ENCODE measurements at places on chromosomes 4 and X.

GRCh38 chr4:140150886-140151698, 2.9 kb downstream of the MAML3 start:
- DNase-seq = peak; percentile 37

GRCh38 chrX:119401569-119401968, 2.4 kb downstream of the SLC25A43 start:
- DNase-seq = no peak

DNA sequence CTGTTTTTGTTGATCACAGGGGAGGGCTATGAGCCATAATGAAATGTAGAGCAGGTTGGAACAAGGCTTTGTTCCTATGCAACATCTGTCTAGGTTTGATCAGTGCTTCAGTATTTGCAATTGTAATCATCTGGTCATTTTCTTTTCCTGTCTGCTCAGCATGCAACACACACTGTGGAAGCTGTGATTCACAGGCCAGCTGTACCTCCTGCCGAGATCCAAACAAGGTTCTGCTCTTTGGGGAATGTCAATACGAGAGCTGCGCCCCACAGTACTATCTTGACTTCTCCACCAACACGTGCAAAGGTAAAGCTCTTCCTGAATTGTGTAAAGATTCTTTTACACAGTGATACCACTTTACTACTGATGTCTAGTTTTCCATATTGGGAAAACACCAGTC, 181.9 kb upstream of the ANXA3 start:
- no peak for DNase-seq

GRCh38 chr4:187603093-187604025, 392.2 kb upstream of the ZFP42 start:
- DNase-seq = no peak

DNA sequence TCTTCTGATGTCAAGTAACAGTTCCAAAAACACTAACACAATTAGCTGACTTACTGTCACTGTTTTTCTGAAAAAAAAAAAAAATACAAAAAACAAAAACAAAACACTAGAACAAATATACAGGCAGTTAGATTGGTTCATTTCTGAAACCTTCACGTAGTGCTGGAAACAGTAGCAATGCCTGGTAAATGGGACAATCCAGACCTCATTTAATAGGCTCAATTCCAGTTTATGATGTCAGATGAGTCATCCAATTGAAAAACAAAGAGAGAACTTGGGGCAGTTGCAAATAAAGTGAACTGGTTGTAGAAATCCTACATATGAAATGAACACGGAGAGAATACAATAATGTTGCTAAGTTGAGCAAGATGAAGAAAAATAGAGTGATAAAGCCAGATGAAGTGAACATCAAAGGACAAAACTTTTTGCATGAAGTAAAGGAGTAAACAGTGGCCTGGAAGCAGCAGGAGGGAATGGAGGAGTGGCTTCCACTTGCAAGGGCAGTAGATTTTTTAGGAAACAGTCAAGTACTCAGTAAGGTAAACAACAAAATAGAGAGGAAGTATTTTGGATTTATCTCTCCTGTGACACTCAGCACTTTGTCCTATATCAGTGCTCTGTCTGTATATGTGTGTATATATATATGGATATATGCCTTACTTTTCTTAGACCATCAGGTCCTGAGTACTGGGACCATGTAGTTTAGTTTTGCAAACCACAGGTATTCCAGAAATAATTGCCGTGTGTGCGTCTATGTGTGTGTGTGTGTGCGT, 39.3 kb upstream of the MAGEA10 start:
- DNase-seq = no peak

DNA sequence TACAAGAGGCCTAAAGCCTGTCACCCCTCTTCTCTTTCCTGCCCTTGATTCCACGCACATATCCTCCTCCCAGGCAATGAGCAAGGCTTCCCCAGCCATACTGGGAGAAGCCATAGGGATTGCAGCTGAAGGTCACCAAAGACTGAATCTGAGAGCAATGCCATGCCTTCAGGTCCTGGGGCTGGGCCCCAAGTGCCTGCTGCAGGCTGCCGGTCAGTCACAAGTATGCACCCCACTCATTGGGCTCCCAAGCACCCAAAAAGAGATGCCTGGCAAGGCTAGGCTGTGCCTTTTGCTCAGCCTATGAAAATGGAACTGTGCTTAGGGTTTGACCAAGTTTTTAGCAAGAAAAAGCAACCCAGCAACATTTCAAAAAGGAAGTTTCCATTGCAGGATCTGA, 210.6 kb upstream of the MAMLD1 start:
- no peak for DNase-seq

GRCh38 chr4:73865431-73866096, 3.6 kb upstream of the CXCL1 start:
- no peak for DNase-seq

DNA sequence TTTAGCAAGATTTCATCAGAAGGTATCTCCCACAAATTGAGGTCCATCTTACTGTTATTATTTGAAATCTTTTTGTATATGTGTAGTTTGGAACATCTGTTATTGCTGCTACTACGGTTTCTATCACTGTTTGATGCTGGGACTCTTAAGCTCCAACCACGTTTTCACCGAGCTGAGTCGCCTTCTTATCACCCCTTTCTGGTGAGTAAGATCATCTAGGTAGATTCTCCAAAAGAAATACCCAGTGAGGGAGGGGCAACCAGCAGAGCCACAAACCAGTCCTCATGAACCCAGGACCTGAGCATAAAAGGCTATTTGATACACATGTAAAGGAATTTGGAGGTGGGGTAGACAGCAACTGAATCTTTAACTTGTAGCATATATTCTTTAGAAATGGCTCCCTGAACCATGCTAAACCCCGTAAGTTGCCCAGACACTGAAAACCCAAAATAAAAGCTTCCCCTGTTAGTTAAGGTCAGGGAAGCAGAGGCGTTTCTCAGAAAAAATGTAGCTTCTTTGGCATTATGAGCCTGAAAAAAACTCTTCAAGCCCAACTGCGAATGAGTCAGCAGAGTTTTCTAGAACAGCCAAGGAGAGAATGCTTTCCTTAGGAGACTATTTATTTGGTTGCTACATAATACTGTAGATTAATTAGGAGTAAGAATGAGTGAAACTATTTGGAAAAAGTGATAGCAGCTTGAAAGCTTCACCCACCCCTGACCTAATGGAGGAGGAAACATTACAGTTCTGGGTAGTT, 53.8 kb upstream of the ATXN3L start:
- no peak for DNase-seq

DNA sequence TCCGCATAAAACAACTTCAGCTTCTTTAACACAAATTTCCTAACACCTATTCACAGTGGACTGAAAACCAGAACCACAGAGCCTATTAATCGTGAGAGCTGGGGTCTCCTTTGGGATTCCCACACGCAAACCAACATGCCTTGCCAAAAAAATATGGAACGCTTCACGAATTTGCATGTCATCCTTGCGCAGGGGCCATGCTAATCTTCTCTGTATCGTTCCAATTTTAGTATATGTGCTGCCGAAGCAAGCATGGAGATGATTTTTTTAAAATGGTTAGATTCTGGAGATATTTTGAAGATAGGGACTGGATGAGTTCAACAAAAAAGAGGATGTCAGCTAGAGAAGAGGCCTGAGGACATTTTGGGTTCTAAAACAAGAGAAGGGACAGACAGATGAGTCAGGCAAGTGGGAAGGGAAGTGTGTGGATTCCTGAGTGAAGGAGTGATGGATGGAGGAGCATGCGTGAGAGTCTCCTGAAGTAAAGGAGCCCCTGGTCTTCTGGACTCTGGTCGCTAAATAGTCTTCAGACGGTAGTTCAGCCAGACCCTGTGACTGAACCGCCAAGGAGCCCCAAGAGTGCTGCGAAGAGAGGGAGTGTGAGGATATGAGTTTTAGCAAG, 9.5 kb upstream of the GATA1 start:
- DNase-seq = no peak

GRCh38 chr4:8847331-8847730, 24.3 kb downstream of the HMX1 start:
- peak; percentile 1 for DNase-seq

- DNase-seq = no peak
Measured at GRCh38 chr4:109408711-109409110, 24.9 kb upstream of the SEC24B start.

DNA sequence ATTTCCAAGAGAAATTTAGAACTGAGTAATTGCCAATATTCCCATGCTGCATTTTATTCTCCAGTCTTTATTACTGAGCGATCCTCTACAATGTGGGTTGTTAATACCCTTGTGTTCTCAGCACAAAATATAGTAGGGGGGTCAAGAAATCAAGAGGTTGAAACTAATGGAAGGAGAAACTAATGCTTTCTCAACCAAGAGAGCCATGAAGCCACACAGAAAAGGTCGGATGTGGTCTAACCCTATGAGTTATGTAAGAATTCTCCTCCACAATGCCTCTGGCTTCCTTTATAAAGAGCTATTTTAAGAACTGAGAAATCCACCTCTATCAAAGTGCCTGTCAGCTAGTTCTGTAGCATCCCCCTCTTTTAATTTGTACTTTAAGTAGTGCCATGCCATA, 268.5 kb downstream of the CHIC1 start:
- DNase-seq = no peak

DNA sequence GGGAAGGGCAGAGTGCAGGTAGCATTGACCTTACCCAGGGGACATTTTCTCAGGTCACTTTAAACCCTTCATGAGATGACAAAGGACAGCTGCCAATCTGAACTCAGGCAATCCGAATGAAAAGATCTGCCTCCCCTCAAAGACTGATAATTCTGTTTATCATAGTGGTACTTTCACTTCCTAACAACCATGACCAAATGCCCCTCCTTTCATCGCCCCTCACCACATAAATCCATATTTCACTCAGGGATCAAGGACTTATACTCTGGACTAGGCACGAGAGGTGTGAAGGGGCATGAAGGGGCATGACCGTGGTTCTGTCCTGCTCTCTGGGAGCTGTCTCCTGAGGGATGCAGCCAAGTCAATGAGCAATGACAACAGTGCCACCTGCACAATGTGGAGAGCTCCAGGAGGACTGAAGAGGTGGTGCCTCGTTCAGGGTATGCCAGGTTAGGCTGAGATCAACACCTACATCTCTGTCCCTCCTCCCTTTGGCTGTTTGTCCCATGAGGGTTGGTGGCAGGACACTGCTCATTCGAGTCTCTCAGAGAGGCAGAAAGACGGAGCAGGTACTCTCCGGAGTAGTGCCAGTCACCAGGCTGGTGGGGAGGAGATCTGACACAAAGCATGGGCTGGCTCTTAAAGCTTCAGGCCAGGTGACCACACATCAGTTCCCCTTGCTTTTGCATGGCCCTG, 12.5 kb downstream of the HS3ST1 start:
- DNase-seq = no peak

DNA sequence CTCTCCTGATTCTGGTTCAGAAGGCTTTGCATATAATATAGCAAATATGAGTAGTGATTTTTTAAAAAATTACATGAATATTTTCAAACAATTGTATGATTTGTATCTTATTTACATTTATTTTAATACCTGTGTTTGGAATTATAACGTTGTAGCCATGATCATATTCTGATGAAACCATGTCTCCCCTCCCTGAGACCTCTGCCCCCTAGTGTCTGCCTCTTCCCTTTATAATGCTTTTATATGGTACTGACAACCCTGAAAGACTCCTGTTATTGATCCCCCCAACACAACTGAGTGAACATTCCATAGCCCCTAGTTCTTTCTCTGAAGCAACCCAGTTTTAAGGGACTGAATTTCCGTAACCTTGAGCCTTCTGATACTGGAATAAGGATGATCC, 187.4 kb downstream of the SOX3 start:
- no peak for DNase-seq

DNA sequence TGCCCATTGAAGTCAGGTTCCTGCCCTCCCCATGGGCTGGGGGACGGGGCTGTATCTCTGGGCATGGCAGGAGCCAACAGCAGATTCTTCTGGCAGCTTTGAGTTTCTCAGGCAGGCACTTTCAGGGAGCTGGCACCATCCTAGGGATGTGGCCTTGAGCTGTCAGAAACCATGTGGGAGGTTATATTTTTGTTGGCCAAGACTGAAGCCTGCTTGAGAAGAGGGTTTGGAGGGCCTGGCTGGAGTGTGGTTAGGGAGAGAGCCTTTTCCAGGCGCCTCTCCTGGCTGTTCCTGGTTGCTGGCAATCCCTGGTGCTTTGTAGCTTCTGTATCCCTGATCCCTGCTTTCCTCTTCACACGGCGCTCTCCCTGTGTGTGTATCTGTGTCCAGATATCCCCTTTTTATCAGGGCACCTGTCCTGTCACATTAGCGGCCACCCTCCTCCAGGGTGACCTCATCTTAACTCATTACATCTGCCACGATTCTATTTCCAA, 30.6 kb upstream of the SORCS2 start:
- no peak for DNase-seq

DNA sequence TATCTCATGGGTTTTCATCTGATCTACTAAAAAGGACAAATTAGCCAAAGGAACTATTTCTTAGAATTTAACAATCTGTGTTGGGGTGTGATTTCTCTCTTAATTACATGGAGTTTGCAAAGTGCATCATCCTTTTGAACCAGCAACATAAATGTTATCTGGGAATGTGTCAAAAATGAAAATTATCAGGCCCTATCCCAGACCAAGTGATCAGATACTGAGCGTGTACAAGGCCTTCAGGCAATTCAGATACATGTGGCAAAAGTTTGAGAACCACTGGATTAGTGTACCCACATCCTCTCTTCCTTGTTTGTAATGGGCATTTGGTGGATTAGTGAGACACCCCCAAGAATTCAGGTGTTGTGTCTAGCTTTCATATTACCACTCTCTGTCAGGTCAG, 3.8 kb downstream of the SH3D19 start:
- DNase-seq = no peak
